Astrocyte of the hippocampus (primary cell): ENCODE measurements at places on chromosomes 13 and 19.

GRCh38 chr13:50678464-50679162, 164.9 kb downstream of the DLEU7 start:
- peak; percentile 93 for DNase-seq

- DNase-seq: no peak
Observed at GRCh38 chr13:66477816-66478215, 752.3 kb downstream of the PCDH9 start.

- no peak for DNase-seq
Observed at GRCh38 chr13:49084961-49085360, 109.2 kb downstream of the FNDC3A start.

DNA sequence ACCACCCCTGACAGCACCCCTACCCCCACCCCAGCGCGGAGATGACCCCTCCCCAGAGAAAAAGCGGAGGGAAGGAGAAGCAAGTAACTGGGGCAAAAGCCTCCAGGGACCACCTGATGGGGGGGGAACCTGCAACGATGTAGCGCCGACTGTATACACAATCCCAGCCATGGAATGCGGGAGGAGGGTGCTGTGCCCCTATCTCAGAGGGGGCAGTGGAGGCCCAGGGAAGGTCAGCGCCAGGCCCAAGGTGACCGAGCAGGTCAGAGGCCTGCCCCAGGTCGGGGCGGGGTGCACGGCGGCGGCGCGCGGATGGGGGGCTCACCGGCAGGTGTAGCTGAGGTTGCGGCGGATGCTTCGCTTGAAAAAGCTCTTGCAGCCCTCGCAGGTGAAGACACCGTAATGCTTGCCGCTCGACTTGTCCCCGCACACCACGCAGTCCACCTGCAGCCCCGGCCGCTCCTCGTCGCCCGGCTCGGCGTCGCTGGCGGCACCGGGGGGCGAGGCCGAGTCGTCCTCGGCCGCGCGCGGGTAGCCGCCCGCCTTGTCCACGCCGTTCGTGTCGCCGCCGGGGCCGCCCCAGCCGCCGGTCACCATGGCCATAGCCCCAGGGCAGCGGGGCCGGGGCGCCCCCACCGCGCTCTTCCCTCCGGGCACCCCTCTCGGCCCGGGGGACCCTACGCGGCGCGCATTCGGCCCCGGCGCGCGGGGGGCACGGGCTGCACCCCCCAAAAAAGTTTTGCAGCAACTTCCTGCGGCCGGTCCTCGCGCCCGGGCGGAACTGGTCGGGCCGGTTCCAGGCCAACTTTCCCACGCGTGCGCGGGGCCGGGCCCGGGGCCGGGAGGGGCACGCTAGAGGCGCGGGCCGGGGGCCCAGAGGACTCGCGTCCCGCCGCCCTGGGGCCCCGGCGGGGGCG, 843 bp downstream of the NR2F6 start:
- DNase-seq: peak; percentile 32

GRCh38 chr13:51887468-51887867, 25.7 kb downstream of the CCDC70 start:
- peak; percentile 31 for DNase-seq

DNA sequence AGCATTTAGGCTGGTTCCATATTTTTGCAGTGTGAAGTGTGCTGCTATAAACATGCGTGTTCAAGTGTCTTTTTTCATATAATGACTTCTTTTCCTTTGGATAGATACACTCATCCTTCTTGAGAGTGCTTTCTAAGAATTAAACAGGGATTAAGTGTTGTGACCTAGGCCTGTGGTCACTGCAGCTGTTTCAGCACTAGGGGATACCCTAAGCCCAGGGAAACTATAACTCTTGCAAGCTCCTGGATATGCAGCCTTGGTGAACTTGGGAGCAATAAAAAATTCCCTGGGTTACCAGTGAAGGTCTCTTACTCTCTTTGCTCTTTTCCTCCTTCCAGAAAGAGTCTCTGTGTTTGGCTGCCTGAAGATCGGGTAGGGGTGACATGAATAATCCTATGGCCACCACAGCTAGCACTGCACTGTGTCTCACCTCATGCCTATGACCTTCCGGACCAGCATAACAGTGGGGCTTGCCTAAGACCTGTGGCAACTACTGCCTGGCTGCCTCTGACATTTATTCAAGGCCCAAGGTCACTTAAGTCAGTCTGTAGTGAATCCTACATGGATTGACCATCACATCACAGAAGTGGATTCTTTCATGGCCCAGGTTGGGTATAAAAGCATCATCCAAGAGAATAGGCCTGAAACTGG, 799.7 kb downstream of the DACH1 start:
- DNase-seq: peak; percentile 11

- peak; percentile 49 for DNase-seq
Observed at GRCh38 chr19:13964776-13965175, 12.5 kb downstream of the DCAF15 start.

- no peak for DNase-seq
Observed at GRCh38 chr13:109940637-109941036, 154.3 kb upstream of the IRS2 start.

GRCh38 chr13:113848431-113849260, 15.2 kb downstream of the GAS6 start:
- DNase-seq: no peak

DNA sequence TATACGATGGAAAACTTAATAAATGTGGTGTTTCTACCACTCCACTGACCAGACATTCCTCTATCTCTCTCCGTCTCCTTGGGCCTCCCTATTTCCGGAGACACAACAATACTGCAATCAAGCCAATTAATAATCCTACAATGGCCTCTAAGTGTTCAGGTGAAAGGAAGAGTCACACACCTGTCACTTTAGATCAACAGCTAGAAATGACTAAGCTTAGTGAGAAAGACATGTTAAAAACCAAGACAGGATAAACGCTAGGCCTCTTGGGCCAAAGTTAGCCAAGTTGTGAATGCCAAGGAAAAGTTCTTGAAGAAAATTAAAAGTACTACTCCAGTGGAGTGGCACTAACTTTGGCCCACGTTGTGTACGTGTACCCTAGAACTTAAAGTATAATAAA, 22.5 kb downstream of the ZDHHC20 start:
- DNase-seq: no peak

DNA sequence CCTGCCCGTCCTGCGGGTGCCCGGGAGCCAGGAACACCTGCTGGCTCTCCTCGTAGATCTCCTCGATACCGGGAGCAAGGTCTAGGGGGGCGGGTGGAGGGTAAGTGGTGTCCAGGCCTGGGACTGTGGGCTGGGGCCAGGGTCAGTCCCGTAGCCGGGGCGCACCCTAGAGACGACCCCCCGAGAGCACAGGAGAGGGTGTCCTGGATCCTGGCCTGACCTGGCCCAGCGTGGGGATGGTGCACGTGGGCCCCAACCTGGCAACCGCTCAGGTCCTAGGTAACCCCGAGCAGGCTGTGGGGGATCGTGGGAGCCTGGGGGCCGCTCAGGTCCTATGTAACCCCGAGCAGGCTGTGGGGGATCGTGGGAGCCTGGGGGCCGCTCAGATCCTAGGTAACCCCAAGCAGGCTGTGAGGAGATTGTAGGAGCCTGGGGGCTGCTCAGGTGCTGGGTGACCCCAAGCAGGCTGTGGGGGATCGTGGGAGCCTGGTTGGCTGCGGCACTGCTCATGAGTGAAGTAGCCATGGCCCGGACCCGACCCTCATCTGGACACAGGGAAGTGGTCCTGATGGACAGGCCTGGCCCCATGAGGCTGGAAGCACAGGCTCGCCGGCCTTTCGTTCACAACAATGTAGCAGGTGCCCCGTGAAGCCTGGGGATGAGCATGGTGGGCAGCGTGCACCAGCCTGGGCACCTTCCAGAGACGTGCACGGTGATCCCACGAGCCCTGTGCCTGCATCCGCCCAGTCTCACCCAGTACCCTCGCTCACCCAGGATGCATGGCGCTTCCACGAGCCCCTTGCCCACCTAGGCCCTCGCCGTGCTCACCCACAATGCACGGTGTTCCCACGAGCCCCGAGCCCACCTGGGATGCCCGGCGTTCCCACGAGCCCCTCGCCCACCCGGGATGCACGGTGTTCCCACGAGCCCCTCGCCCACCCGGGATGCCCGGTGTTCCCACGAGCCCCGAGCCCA, 6.2 kb downstream of the GPX4 start:
- DNase-seq: no peak

DNA sequence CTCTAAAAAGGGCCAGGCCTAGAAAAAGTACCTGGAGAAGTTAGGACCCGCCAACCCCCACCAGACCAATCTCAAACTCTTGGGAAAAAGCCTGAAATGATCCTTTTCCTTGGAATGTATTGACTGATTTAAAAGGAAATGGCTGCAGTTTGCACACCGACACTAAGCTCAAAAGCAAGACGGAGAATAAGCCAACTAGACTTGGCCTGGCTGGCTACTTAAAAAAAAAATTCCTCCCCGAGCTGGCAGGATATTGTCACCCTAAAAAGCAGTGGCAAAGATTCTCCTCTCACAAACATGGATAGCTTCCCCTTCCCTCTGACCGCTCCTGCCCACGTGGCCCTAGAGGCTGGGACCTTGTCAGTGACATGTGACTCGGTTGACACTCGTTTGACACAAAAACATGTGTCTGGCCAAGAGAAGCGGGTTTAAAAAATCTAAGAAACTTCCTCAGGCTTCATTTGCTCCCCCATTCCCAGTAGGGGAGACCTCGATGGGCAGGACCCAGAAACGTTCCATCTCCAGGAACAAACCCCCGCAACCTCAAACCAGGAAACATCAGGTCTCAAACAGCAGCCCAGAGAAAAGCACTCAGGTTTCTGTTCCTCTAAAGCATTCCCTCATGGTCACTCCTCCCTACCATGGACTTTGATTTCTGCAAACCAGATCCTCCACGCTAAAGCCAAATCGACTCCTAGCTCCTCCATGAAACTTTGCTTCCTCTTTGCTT, 1.3 kb downstream of the RFX1 start:
- no peak for DNase-seq

GRCh38 chr13:73230716-73231115, 171.9 kb downstream of the KLF5 start:
- DNase-seq: no peak

- DNase-seq: peak; percentile 32
Observed at GRCh38 chr13:77506874-77507273, 28.6 kb upstream of the SCEL start.

GRCh38 chr13:66503890-66504289, 726.2 kb downstream of the PCDH9 start:
- no peak for DNase-seq

GRCh38 chr13:110471156-110471832, 90.2 kb downstream of the RAB20 start:
- no peak for DNase-seq

GRCh38 chr19:5914946-5915781, 1.1 kb downstream of the CAPS start:
- no peak for DNase-seq

- no peak for DNase-seq
Observed at GRCh38 chr13:40208517-40208916, 457.9 kb downstream of the FOXO1 start.

- peak; percentile 76 for DNase-seq
Observed at GRCh38 chr13:50080911-50081678, 65.9 kb downstream of the KCNRG start.

- DNase-seq: no peak
Observed at GRCh38 chr19:15551293-15552004, 43.1 kb downstream of the CYP4F22 start.

GRCh38 chr19:16554776-16555175, 12.5 kb upstream of the CHERP start:
- no peak for DNase-seq

DNA sequence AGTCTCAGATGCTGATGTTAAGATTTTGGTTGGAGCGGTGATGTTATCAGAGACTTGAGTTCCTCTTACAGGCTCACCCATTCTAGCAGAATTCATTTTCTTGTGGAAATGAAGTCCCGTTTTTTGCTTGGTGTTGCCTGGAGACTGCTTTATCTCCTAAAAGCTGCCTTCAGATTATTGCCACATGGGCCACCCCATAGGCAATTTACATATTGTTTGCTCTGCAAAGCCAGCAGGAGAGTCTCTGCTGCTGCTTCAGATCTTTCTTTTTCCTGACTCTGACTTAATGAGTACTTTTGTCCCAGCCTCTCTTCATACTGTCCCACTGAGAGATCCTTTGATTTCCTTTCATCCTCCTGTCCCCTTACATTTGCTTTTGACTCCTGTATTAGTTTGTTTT, 114.6 kb downstream of the TDRD3 start:
- DNase-seq: no peak

DNA sequence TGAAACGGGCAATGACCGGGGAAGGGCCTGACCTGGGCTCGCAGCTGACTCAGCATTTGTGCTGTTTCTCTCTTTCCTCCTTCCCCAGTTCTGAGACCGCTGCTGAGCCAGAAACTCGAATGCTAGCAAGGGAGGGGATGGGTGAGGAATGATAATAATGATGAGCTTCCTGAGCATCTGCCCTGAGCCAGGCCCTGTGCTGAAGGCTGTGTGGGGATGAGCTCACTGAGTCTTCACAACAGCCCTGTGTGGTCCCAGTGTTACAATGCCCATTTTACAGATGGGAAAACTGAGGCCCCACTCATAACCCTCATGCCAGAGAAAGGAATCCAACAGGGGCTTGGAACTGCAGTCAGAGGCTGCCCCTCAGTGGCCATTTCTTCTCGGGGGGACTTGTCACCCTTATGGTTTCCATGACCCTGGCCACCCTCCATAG, 8.1 kb downstream of the SULT2B1 start:
- DNase-seq: no peak

DNA sequence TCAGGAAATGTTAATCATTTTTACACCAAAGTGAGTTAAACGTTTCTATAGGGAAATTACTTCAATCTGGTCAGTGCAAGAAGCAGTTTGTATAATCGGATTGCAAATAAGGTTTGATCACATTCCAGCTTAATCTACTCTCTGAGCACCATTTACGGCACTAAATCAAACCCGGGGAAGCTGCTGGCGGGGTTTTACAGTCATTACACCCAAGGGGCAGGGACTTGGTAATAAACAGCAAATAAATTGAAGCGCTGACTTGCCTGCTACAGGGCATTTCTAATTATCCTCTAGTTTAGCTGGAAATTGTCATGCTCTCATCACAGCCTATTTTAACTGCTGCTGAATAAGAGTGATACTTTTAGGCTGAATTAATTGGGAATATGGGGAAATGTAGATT, 152.1 kb upstream of the SOX21 start:
- DNase-seq: no peak

DNA sequence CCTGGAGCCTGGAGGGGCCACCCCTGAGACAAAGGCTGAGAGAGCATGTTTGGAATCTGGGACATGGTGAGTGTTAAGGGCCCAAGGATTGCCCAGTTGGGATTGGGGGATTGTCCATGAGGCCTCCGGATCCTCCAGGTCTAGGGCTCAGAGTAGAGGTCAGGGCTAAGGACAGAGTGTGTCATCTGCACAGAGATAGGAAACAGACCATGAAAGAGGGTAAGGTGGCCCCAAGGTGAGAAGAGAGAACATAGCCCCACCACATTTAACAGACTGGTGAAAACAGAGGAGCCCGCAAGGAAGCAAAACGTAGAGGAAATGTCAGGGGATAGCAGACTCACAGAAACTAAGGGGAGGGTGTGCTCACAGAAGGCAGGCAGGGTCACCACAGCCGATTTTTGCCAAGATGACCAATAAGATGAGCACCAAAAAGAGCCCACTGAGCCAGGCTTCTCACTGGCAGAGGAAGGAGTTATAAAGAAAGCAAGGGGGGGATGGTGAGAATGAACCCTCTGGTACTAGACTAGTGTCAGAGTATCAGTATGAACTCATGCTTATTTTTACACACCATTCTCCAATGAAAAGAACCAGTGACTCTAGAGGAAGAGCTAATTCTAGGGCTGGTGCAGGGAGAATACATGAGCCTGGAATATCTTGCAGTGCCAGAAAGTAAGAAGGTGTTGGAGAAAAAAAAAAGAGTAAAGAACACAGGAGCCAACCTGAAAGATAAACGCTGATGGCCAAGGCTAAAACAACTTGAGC, 17.5 kb downstream of the DYRK1B start:
- no peak for DNase-seq

- no peak for DNase-seq
Observed at GRCh38 chr13:100112186-100112838, 23.4 kb downstream of the PCCA start.
